ENCODE measurements at places on chromosomes 3 and 15.

DNA sequence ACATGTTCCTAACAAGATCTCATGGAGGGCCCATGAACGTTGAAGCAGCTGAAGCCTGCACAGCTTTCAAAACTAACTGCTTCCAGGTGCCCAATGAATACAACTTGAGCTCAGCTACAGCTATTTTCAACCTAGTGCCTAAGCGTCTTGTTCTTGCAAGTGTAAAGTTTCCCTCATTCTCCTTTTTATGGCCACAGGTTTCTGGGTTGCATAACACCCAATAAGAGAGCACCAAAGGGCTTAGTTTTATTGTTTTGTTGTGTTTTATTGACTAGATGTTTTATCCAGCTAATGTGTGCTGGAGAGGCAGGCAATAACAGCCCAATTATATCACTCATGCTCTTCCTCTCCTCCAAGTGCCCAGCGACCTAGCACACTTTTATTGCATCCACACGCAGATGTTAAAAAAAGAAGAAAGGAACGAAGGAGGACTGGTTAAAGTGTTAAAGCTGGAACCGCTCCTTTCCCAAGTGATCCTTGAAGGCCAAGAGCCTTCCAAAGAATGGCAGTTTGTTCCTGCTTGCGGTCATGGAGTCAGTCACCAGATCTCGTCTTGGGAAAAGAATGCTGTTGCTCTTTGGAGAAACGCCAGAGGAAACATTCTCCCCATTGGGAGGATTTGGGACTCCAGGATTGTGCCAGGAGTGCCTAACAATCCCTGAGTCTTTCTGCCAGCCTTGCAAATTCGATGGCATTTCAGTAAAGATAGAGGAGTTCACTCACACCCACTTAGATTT lies 156.9 kb downstream of the MEX3B start:
- DNase-seq: no peak

GRCh38 chr3:7615043-7615442 lies 754.1 kb downstream of the GRM7 start:
- DNase-seq: no peak

DNA sequence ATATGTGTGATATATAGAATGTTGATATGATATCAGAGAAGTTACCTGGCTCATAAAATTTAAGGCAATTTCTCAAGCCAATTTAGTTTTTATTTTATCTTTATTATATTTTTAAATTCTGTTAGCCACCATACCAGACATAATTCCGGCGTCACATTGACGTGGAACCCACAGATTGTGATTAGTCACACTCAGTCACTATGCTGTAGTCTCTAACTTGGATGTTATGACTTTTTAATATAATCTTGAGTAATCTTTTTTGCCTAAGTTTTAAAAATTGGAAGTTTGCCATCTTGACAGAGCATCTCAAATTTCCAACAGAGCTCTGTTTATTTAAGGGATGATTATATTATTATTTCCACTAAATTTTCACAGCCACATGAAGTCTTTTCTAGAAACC lies 9.7 kb upstream of the DCLK3 start:
- peak; percentile 44 for DNase-seq

GRCh38 chr15:35439291-35439690 lies 106.7 kb downstream of the DPH6 start:
- peak; percentile 6 for DNase-seq

DNA sequence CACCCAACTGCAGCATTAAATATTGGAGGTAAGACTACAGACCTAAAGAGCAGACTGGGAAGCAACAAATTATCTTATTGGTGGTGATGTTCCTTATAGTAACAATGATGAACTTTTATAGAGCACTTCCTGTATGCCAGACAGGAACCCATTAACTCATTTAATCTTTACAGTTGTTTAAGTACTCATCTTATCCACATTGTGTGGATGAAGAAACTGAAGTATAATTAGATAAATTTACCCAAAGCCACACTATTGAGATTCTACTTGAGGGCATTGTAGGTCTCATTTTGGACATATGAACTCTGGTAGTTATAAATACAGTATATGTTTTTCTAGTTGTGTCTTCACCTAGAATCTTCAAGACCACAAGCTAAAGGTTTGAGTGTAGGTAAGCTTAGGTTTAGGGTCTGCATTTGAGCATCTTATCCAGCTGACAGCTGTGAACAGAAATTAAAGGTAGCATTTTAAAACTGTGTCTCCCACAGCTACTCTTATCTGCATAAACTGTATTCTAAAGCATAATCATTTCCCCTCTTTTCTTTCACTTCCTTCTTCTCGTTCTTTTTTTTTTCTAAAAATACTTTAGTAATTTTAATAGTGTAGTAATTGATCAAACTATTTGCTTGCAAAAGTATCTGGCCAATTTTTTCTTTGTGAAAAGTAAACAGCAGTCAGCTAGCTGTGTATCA lies 138.2 kb downstream of the UBE2E2 start:
- DNase-seq: no peak

DNA sequence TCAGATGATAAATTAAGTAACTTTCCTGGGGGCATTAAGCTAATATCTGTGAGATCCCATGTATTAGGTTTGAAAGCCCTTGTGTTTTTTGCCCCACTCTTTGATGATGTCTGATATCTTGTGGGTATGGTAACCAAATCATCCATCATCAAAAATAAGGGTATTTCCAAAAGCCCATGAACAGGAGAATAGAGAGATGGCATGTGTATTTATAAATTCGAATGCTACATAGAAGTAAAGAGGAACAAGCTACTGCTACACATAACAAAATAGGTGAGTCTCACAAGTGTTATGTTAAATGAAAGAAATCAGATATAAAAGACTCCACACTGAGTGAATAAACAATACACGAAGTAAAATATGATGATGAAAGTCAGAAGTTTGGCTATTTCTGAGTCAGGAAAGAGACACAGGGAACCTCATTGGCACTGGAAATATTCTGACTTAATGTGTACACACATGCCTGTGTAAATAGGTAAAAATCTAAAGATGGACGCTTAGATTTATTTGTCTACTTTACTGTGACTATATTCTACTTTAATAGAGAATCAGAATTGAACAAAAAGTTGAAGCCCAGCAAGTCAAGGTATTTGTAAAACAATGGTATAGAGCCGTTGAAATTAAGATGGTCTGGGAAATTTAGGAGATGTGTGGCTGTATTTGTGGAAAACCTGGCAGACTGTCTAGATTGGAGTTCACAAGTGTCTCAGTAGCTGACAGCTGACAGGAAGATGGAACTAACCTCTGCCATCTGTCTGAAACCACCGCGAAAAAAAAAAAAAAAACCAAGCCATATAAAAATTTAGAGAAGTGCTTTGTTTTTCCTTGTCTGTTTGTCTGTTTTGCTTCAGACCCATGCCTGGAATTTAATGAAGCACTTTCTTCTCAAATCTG lies 111.0 kb upstream of the TGFBR2 start:
- peak; percentile 37 for DNase-seq

DNA sequence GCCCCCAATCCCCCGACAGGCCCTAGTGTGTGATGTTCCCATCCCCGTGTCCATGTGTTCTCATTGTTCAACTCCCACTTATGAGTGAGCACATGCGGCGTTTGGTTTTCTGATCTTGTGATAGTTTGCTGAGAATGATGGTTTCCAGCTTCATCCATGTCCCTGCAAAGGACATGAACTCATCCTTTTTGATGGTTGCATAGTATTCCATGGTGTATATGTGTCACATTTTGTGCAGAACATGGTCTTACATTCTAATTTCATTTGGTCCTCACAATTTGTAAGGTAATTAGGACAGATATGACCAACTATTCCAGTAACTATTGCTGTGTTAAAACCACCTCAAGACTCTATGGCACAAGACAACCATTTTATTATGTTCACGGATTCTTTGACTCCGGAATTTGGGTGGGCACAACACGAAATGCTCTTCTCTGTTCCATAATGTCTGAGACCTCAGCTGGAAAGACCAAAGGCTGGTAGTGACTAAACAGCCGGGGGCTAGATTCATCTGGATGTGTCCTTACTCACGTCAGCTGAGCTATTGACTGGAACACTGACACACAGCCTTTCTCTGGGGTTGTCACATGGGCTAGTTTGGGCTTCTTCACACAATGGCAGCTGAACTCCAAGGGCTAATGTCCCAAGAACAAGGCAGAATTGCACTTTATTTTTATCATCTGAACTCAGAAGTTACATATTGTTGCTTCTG lies 13.6 kb upstream of the GLCE start:
- DNase-seq: no peak
